Stimulated activated CD4-positive, alpha-beta T cell treated with anti-CD3 and anti-CD28 coated beads, Interleukin-12 subunit alpha, Interleukin-12 subunit beta, amount 100 ng/mL, for 4 hours (primary cell): ENCODE measurements at places on chromosomes 2 and 18.

- no peak for DNase-seq
Observed at GRCh38 chr2:108917526-108917925, 71.5 kb downstream of the EDAR start.

- DNase-seq = no peak
Observed at GRCh38 chr2:14866736-14867352, 234.3 kb downstream of the LRATD1 start.

- no peak for DNase-seq
Observed at GRCh38 chr2:209840434-209840833, 68.8 kb downstream of the UNC80 start.

DNA sequence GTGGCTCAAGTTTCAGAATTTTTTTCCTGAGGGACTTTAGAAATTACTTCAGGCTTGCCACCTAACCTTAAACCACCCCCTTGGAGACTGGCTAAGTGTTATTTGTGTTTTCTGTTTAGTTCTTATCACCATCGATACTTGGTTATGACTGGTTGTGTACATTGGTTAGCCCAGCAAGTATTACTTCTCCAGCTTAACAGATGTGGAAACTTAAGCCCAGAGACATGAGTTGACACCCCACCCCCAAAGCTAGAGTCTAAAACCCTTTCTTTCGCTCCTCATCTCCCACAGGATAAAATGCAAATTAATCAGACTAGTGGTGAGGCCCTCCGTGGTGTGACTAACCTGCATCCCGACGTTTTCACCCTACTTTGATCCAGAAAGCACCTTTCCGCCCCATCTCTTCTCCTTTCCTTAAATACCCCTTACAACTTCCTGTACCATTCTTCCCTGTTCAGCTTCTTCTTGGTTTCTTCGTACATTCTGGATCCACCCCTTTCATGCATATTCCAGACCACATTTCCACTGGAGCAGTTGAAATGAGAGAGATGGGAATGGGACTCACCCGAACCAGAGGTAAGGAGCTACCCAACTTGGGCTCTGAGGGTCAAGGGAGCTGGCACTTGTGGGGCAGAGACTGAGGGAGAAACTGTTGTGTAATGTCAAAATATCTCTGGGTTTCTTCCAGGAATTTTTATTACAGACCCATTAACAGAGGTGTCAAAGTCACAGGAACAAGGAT, 819 bp upstream of the MAP3K2 start:
- no peak for DNase-seq

- DNase-seq = no peak
Observed at GRCh38 chr2:120391911-120392665, 46.2 kb downstream of the INHBB start.

DNA sequence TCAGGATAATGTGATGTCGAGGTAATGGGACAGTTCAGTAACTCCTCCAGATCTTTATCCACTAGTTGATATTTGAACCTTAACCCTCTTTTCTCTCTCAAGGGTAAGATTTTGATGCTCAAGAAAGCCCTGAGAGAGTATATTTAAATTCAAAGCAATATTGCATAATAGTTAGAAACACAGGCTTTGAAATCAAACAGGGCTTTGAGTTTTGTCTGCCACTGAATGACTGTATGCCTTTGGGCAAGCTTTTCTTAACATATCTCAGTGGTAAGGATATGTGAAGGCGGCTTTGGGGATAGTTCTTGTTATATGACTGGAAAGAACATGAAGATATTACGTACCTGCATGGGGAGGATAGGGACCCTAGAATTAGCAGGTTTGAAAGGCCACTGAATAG, 11.1 kb downstream of the ITPRID2 start:
- DNase-seq = no peak

GRCh38 chr2:38610851-38611801, 8.4 kb upstream of the HNRNPLL start:
- no peak for DNase-seq

GRCh38 chr2:29480426-29480825, 365.2 kb downstream of the CLIP4 start:
- DNase-seq = no peak

GRCh38 chr2:50955081-50955480, 76.9 kb downstream of the NRXN1 start:
- DNase-seq = no peak
